ENCODE measurements at places on chromosomes 16 and 17. TPM values are rescaled to one million over a fixed set of nuclear protein-coding genes. Genes with fewer than 3 reads are reported as not detected.

The SETD1A gene
- polyA plus RNA-seq, result 1.4 TPM

DNA sequence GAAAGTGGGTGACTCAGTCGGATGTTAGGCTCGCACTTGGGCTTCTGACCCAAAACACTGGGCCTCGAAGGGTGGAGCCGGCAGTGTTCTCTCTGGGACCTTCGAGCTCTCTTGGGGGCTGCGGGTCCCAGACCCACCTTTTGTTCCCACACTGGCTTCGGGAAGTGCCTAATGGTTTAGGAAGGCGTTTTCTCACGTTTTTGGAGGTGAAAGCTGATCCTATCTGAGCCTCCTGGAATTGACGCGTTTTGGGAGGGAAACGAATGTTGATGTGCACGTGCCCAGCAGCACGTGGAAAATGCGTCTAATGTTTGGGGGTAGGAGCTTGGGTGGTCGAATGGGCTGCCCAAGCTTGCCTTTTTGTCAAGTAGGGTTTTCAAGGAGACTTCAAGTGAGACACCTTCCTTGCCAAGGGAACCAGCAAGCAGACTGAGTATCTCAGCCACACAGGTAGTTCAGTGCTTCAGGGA, 666 bp downstream of the HGS start:
- no peak for DNase-seq

The TBCD gene
- 18.4 TPM for polyA plus RNA-seq

The PRMT7 gene
- 24.0 TPM for polyA plus RNA-seq

- DNase-seq, result no peak
These were observed 8.7 kb upstream of the FAM83G start for GRCh38 chr17:19013226-19013625.

GRCh38 chr17:81373536-81374160, 21.6 kb upstream of the BAHCC1 start:
- no peak for DNase-seq

The KRTAP9-8 gene
- not detected for polyA plus RNA-seq

GRCh38 chr17:81710514-81711308, 1.4 kb upstream of the SLC25A10 start:
- DNase-seq, result no peak

DNA sequence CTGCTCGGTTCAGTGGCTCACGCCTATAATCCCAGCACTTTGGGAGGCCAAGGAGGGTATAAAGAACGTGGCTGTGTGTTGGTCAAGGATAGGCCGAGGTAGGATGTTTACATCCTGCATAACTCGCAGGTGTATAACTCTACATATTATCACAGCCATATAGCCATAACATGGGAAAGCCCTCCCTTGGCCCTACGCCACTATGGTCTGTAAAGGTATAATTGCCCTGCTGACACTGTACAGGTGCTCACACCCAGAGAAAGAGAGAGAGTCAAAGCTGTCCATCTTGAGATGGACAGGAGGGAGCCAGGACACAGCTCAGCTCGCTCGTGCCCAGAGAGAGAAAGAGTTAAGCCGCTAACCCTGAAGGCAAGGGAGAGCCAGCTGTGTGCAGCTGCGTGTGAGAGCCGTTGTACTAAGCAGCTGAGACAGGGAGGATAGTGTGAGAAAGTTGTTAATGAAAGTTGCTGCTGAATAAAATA, 30.4 kb upstream of the DHX8 start:
- no peak for DNase-seq

DNA sequence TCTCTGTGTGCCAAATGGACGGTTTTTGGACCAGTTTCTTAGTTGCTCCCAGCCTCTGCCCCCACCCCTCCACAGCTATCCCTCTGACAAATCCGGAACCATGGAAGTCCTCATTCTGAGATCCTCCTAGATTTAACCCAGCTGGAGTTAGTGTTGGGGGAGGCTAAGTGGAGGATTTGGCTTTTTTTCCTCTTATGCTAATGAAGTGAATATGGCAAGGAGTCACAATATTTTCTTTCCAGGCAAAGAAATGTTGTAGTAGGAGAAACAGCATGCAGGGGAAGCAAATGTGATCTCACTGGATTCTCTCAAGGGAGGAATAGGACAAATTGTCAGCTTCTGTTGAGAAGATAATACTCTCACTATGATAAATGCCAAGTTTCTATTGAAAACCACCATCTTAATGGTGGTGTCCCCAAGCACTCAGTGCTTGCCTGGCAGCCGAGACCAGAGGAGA, 159.5 kb downstream of the MSI2 start:
- no peak for DNase-seq

DNA sequence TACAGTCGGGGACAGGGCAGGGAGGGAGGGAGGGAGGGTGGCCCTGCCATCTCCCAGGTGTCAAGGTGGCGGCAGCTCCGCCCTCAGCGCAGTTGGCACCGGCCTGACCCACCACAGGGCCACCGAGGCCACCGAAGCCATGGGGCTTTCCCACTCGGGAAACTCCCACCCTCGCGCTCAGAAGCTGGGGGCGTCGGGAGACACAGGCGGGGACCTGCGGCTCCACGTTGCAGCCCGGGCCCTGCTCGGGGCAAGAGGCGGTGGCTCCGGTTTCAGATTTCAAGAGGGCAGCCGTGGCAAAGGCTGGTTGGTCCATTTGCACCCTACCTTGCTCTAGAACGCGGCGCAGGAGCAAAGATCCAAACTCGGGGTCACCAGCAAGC, 544 bp downstream of the CYB561 start:
- no peak for DNase-seq

The TEDC2 gene
- polyA plus RNA-seq, result 2.2 TPM

DNA sequence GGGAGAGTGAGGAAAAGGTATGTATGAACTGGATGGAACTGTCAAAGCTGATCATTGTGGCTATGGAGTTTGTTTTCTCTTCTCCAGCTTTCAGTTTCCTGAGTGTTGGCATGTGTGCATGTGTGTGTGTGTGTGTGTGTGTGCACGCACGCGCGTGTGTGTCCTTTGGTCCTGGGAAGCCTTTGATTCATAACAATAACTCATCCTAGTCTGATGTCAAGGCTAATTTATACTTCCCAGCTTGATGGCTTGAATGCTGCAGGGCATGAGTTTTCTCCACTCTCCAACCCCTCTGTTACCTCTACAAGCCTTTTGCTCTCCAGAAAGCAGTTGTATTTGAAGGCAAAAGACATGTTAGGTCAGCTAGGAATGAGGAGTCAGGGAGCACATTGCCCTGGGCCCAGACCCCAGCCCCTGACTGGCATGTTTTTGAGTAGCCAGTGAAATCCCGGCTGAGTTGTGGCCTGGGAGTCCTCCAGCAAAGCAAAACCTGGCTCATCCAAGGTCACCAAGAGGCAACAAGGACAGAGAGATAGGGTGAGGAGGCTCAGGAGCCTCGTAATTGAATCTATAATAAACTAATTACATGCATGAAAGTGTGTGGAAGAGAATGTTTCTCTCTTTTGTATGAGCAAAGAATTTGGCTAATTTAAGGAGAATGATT, 8.9 kb upstream of the CDC42EP4 start:
- no peak for DNase-seq

DNA sequence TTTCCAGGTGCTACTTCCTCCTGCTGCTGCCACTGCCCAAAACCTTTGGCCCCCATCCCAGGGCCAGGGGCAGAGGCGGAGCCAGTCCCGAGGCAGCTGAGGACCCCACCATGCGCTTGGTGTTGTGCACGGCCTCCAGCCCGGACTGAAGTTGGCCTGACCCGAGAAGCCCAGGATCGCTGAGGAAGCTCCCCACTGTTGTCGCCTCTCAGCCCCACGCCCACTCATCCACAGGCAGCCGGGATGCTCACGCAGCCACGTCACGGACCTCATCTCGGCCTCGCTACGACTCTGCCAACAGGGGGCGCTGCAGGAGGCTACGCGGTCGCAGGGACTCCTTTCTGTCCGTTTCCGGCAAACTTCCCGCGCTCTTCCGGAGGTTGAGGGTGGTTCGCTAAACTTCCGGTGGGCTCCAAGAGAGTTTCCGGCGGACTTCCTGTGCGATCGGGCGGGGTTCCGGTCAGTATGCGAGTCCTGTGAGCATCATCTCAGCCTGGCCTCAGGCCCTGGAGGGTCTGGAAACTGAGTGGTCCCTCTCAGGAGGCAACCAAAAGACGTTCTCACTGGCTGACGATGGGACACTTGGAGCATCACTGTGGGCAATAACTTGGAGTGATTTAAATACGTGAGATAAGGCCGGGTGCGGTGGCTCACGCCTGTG, 12.4 kb downstream of the ZG16B start:
- no peak for DNase-seq

GRCh38 chr16:361341-361871, 8.9 kb upstream of the AXIN1 start:
- DNase-seq, result no peak

The FBXL16 gene
- polyA plus RNA-seq, result 0.67 TPM

DNA sequence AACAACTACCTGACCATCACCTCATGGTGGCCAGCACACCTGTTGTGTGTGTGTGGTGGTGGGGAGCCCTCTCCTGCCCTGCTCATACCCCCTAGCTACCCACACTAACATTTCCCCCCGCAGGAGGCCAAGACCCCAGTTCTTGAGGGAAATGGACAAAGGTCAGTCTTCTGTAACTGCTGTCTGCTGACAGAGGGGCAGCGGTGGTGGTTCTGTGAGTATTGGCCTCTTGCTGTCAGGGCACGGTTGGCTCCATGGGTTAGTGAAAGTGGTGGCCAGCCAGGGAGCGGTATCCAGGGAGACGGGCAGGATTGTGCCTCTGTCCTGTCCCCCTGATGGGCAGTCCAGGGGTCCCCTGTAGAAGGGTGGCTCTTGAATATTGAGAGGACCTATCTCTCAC, 26.2 kb downstream of the ZNF778 start:
- no peak for DNase-seq

The PERCC1 gene
- polyA plus RNA-seq, result not detected

DNA sequence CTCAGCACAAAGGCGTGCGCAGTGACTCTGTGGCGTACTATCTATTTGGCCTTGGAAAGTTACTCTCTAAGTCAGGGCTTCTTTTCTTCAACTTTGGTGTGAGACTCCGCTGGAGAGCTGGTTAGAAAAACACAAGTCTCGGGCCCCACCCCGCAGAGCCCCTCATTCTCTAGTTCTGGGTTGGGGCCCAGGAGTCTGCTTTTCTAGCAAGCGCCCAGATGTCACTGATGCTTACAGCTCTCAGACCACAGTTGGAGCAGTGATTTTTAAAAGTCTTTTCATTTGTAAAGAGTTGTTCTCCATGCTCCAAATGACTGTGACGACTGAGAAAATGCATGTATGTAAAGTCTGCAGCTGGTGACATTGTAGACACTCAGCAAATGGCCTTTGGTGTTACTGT, 582.3 kb downstream of the WWOX start:
- DNase-seq, result no peak

DNA sequence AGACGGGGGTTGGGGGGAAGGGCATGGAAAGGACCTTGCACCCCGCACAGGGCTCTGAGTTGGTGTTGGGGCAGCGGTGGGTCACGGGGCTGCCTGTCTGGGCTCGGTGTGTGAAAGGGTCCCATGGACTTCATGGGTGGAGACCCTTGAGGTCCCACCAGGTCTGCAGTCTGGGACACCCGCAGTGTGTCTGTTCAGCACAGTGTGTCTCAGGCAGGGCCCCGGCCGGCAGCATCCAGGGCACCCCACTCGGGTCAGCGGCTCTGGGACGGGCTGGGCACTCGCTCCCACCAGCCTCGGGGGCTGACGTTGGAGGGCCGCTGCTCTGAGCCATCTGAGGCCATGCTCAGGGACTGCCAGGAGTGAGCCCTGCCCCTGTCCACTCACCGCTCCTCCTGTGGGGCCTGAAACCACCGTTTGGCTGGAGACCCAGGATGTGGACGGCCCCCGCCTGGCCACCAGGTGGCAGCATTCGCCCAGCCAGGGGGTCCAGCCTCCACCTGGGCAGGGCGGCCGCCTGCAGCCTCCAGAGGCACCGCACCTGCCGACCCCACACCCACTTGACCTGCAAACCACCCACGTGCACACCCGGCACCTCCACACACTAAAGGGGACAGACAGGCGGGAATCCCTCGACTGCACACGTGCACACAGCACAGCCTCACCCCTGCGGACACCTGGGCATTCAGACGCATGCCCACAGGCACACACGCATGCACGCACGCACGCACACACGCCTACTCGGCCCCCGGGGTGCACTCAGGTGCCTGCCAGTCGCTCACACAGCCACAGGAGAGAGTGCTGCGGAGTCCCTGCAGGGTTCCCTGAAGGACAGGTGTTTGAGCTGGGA, 10.1 kb upstream of the ZFPM1 start:
- DNase-seq, result no peak

The MYH1 gene
- not detected for polyA plus RNA-seq

- no peak for DNase-seq
These were observed 84.9 kb downstream of the RPA1 start for GRCh38 chr17:1914661-1915083.

- DNase-seq, result no peak
These were observed 121.4 kb downstream of the SKAP1 start for GRCh38 chr17:48308581-48308980.

DNA sequence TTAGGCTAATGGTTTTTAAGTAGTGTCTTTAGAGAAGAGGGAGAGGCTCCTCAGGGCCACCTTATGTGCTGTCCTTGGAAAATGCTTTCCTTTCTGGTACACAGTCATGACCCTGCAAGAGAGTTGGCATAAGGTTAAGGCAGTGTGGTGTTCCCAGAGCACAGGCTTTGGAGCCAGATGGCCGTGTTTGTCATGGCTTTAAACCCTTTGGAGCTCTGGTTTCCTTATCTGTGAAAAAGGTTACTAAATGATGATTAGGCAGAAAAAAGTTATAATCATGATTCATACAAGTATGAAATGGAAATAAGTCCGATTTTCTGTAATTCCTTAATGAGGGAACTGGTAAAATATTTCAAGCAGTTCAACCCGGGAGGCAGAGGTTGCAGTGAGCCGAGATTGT, 13.2 kb downstream of the UTP4 start:
- DNase-seq, result no peak

The CMIP gene
- polyA plus RNA-seq, result 3.4 TPM

GRCh38 chr17:80968602-80969029, 23.0 kb upstream of the CHMP6 start:
- DNase-seq, result no peak

The ASPHD1 gene
- 6.9 TPM for polyA plus RNA-seq

The TCAP gene
- 0.22 TPM for polyA plus RNA-seq

DNA sequence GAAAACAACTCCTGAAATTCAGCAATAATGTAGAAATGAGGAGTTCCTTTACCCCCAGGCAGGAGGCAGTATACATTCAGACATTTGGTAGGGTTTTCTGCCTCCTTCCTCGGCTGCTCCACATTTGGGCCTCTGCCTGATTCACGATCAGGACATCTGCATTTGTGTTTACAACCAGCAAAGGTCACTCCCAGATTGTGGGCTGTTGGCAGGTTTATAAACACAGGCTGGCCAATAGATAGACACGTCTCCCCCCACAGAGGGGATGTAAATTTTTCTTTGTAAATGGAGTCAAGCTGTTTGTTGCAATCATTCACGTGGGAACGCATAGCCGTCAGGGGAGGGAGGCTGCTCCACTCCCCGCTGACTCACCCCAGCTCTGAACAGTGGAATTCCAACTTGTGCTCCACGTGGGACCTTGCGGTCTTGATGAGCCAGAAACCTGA, 252.1 kb upstream of the N4BP1 start:
- DNase-seq, result peak; percentile 69

- no peak for DNase-seq
These were observed 2.8 kb upstream of the ALDH3A2 start for GRCh38 chr17:19645734-19646201.

The COIL gene
- 2.8 TPM for polyA plus RNA-seq

GRCh38 chr16:23948949-23949411, 113.2 kb downstream of the PRKCB start:
- DNase-seq, result no peak
